Adrenal gland (tissue), 19 donors: ENCODE measurements at places on chromosomes 1 and 21. TPM values are rescaled to one million over a fixed set of nuclear protein-coding genes. Genes with fewer than 3 reads are reported as not detected.

RGS16 gene
- 7.1 TPM for polyA plus RNA-seq

NBPF4 gene
- not detected for polyA plus RNA-seq

B3GALT6 gene
- 14.1 TPM for polyA plus RNA-seq

STUM gene
- 0.44 TPM for polyA plus RNA-seq

TAL1 gene
- 13.4 TPM for polyA plus RNA-seq

PDZK1IP1 gene
- polyA plus RNA-seq, result 3.7 TPM

- peaks cover 3% of the 10 kb centered on the region for H3K4me1 ChIP-seq
- no peaks in the 10 kb centered on the region for H3K36me3 ChIP-seq
- no peak for DNase-seq
- H3K4me3 ChIP-seq, result no peak overlapping the region
- no peaks in the 10 kb centered on the region for H3K27me3 ChIP-seq
Observed at GRCh38 chr21:29293495-29293894, 5.2 kb upstream of the BACH1 start.

DNA sequence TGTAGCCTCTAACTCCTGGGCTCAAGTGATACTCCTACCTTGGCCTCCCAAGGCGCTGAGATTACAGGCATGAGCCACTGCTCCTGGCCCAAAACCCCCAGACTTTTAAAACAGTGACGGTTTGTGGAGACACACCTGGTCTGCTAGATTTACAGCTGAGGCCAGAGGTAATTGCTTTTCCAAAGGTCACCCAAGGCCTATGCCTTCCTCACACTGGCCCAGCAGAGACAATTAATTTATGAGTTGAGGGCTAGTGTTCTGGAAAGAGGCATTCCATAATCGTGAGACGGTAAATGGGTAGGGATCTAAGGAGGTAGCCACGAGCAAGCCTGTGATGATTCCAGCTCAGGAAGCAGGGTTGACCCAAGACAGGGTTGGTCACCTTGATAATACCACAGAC lies 12.4 kb upstream of the PARP1 start:
- no peak overlapping the region for H3K4me3 ChIP-seq
- H3K27ac ChIP-seq, result no peak overlapping the region
- H3K36me3 ChIP-seq, result no peaks in the 10 kb centered on the region
- no peaks in the 10 kb centered on the region for H3K27me3 ChIP-seq

GRCh38 chr1:168879896-168880734 lies 151.1 kb upstream of the DPT start:
- no peaks in the 10 kb centered on the region for H3K27me3 ChIP-seq
- no peak overlapping the region for H3K27ac ChIP-seq
- H3K36me3 ChIP-seq, result no peaks in the 10 kb centered on the region
- peaks cover 15% of the 10 kb centered on the region for H3K4me1 ChIP-seq
- no peak overlapping the region for H3K4me3 ChIP-seq
- DNase-seq, result no peak

DNA sequence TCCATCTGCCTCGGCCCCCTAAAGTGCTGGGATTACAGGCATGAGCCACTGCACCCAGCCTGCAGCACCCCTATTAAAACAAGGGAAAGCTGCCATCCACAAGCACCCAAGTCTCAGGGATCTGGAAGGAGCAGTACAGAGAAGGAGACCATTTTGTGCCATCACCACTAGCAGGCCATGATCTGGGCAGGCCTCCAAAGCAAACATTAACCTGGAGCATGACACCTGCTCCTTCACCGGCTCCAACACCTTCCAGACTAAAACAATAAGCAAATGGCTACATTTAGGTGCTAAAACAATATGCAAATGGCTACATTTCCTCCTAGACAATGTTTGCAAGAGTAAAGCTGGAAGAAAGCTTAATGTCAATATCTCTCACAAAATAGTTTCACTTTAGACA lies 16.7 kb downstream of the MEAF6 start:
- no peak overlapping the region for H3K4me3 ChIP-seq
- no peaks in the 10 kb centered on the region for H3K36me3 ChIP-seq
- no peak for DNase-seq

DNA sequence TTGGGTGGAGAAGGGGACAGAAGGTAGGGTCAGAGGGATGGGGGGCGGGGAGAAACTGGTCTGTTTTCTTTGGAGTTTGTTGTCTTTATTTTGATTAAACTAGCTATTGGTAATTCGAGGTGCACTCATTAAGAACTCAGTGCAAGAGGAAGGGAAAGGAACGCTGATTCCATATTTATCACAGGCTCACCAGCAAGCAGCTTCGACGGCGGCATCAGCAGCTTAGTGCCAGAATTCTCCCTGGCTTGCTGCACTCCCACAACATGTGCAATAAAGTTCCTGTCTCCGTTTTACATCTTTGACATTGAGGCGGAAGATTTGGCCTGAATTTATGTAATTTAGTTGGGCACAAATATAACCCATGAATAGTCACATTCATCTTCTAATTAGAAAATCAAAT lies 57.6 kb downstream of the PEX14 start:
- no peaks in the 10 kb centered on the region for H3K27me3 ChIP-seq
- H3K4me3 ChIP-seq, result no peak overlapping the region
- H3K36me3 ChIP-seq, result no peaks in the 10 kb centered on the region
- H3K4me1 ChIP-seq, result no peaks in the 10 kb centered on the region
